Gastrocnemius medialis (tissue), 4 donors: ENCODE measurements at places on chromosomes 6 and 20.

DNA sequence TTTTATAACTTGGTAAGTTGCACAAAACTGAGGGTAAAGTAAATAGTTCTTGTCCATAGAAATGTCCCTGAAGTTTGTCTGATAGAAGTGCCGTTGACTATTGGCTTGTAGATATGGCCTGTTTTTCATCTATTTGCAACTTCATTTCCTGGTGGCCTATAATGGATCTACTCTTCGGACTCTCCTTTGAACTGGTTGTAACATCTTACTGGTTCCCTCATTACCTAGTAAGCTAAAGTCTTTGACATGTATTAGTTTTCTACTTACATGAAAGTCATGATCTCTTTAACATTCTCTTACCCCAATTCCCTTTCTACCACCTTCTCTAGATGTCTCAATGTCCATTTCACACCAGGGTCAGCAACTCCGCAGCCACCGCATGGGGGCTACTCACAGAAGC is 146.3 kb downstream of the GRM4 start:
- DNase-seq, result no peak

DNA sequence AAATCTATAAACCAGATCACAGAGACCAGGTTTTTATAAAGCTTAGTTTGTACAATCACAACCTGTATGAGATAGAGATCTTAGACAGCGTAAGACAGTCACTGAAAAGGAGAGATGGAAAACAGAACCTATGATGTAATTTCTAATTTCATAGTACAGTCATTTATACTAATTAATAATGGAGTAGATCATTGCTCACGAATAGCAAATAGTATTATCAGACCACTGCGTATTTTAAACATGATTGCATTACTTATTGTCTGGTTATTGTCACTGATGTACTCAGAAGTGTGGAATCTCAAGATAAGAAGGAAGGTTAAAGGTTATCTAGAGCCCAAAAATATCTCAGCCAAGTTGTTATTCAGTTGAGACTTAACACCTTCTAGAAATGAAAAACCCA is 115.6 kb downstream of the KHDC1L start:
- no peak for DNase-seq

- DNase-seq, result no peak
These were observed 110.2 kb downstream of the DACT2 start for GRCh38 chr6:168209420-168209819.

- DNase-seq, result no peak
These were observed 41.5 kb upstream of the FNDC1 start for GRCh38 chr6:159127701-159128100.

DNA sequence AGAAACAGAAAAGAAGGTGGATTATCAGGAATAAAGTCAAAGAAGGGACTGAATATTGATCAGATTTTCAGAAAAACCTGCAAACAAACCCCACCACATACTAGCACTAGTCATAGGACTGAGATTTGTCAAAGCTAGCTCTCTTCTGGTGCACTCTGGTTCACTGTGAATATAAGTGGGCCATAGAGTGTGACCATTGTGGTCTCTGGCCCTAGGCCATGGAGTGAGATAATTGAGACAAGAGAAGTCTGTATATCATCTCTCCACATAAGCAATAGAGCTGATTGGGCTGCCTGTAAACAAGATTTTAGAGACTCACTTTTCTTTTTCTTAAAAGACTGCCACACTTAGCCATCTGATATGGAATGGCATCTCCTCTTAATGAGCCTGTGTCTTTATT is 247.2 kb downstream of the LAMA2 start:
- DNase-seq, result no peak

- DNase-seq, result no peak
These were observed 34.2 kb downstream of the ABHD12 start for GRCh38 chr20:25356271-25356933.

GRCh38 chr6:31634131-31634530 is 13.6 kb downstream of the PRRC2A start:
- DNase-seq, result no peak

GRCh38 chr6:80105972-80106417 is 476 bp upstream of the BCKDHB start:
- DNase-seq, result no peak

GRCh38 chr6:83092756-83093399 is 25.4 kb downstream of the DOP1A start:
- no peak for DNase-seq

DNA sequence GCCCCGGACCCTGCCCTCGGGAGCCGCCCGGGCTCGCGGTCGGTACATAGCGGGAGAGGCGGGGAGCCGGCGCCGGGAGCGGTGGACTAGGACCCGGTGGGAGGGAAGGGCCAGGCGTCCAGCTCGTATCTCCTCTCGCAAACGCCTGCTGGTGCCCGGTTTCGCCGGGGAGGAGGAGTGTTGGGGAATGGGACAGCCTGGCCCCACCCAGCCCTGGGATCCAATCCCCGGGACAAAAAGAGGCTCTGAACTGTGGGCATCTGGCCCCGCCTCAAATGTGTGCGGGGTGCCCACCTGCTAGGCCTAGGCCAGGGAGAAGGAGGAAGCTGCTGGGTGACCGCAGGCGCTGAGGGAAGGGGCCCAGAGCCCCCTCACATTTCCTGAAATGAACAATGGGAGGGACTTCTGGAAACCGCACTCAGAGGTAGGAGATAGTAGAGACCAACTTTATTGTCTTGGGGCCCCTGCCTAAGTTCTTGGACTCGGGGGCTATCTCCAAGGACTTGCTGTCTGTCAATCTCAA is at the start of gene KCNK17:
TSS of gene KCNK17 (minus strand) at position 147 of the 523 bp plus-strand sequence. CDS start at position 48, 99 bp downstream.
- DNase-seq, result no peak

DNA sequence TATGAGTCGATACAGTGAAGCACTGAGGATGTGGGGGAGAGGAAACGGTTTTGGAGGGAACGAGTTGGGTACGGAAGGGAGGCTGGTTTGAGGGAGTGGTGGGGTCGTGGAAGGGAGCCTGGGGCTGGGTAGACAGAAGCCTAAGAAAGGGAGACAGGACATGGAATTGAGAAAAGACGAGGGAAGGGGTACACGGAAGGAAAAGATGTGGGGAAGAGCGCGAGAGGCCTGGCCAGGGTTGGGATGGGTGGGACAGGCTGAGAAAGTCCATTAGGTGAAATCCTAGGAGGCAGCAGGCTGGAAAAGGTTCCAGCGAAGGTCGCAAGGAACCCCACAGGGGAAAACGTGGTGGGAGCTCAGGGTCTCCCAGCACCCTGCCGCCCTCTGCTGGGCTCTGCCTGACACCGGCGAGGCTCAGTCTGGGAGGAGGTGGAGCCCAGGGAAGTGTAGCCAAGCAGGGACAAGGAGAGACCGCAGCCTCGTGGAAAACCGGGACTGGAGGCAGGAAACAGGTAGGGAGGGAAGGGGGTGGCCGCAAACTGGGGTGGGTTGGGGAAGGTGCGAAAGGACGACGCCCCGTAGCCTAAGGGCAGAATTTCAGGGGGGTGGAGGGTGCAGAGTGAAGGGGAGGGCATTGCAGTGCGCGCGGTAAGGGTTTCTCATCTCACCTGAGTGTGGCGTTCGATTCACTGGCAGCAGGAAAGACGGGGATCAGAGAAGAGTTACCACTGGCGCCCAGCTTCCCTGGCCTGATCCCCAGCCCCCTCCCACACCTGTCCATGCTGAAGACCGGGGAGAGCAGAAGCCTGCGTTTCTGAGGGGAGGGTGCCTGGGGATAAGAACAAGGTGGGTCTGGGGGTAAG is 4.3 kb downstream of the GABBR1 start:
- peak; percentile 28 for DNase-seq

- no peak for DNase-seq
These were observed 108.9 kb upstream of the CST7 start for GRCh38 chr20:24840121-24840713.

DNA sequence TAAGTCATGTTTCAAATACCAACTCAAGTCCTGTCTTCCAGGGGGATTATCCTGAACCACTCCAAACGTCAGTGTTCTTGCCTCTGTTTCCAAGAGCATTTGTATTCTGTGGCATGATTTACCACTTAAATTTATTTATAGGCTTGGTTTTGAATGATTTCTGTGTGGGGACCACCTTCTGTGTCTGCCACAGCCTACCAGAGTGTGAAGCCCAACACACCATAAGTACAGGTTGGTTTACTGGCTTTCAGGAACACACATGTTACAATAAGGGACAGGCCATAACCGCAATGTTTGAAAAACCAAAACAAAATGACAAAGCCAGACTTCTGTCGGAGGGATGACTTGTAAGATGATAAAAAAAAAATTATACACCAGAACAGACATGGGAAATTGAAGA is 56.5 kb upstream of the MAP3K7 start:
- DNase-seq, result no peak

- peak; percentile 64 for DNase-seq
These were observed 258.6 kb downstream of the ADGB start for GRCh38 chr6:146857180-146857979.

DNA sequence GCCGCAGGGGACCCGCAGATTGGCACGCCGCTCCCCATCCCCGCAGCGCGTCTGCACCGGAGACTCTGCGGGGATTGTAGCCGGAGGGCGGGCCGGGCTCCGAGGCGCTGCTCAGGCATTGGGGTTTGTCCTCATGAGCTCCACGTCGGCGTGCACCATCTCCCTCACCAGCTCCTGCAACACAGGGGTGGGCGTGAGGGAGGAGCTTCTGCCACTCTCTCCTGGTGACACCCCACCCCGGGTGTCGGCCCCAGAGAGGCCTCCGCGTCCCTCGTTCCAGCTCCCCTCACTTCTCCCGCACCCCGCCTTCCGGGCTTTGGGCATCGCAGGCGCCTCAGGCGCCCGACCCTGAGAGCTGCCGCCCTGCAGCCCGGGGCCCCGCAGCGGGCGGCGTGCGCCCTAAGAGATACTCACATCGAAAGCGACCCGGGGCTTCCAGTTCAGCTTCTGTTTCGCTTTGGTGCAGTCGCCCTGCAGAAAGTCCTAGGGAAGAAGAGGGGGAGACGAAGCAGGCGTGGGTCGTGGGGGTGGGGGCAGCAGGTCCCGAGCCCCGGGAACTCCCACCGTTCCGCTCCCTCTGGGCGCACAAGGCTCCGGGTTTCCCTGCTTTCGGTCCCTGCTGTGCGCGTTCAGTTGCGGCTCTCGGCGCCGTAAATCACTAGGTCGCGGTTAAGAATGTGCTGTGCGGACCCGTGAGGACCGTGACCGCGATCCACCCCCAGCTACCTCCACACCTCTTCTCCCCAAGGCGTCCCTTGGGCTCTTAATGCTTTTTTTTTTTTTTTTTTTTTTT is 14.5 kb downstream of the FOXC1 start:
- no peak for DNase-seq

DNA sequence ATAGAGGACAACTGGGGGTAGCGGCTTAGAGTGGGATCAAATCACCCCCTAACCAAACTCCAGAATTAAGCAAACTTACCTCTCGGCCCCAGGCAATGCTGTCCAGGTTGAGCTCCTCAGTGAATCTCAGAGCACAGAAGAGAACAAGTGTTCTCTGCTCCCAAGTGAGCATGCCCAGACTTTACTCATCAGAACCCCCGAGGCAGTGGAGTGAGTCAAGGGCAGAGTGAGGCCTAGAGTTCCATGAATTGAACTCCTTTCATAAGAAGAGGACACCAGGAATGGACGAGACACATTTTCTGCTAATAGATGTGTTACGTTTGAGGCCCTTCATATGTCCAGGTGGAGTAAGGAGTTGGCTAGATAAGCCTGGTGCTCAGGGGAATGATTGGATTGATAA is 134.0 kb upstream of the DTNBP1 start:
- DNase-seq, result no peak

DNA sequence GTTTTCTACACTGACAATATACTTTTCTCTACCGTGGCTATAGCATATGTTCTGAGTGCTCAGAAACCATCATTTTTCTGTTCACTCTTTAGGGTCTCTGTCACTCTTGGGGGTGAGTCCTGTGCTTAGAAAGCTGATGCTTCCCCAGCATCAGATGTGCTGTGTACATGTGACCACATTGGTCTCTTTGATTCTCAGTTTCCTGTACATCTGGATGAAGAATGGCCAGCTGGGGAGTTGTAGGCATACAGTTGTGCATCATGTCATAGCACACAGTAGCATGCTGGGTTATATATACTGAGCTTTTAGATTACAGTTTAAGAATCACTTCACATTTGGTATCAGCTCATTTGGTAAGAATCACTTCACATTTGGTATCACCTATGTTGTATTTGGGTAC is 238.6 kb upstream of the PREP start:
- no peak for DNase-seq

DNA sequence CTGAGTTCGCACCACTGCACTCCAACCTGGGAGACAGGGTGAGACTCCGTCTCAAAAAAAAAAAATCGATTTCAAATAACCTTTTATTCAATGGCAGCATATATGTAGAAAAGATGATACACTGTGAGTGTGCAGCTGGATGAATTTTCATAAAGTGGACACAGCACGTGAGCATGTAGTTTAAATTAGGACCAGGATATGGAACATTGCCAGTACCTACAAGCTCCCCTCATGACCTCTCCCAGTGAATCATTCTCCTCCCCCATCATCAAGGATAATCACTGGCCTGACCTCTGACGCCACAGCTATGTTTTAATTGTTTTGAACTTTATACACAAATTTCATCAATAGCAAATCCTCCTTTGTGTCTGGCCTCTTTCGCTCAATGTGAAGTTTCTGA is 53.8 kb upstream of the HDAC2 start:
- no peak for DNase-seq

DNA sequence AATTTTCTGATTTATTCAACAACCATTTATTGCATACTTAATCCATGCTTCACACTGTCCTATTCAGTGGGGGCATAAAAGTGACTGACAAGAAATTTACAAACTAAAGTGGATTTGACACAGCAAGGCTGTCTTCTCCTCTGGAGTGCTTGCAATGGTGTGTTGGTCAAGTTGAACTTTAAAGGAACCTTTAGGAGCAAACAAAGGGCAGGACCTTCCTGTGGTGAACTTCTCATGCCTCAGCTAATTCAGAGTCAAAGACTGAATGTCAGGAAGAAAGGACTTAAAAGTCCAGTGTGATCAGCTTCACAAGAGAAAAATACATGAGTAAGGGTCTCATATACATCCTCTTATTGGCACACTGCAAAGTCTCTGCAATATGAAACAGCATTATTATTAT is 60.8 kb upstream of the TENT5A start:
- DNase-seq, result no peak

DNA sequence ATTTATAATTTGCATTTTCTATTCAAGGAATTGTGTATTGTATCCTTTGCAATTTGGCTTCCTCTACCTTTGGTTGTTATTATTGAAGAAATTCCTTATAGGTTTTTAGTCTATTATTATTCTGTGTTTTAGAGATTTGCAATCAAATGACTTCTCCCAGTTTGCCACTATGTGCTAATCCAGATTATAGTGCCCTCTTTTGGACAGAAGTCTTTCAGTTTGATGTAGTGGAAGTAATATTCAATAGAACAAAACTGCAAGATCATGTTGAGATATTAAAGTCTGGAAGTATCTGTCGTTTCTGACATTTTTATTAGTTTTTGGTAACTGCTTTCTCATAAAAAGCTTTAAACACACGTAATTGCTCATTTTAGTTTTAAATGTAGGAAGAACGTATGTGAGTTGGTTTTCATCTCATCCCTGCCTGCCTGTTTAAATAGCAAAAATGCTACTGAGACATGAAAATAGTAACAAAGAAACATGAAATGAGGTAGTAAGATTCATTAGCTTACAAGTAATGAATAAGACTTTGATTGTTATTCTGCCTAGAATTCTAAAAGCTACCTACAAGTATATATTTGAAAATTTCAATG is 72.8 kb downstream of the RTN4IP1 start:
- no peak for DNase-seq
